DMS53 (cell line): ENCODE measurements at places on chromosomes 16 and 17.
A peak's percentile ranks its signal among the peaks of the same experiment; 100 is the strongest.

DNA sequence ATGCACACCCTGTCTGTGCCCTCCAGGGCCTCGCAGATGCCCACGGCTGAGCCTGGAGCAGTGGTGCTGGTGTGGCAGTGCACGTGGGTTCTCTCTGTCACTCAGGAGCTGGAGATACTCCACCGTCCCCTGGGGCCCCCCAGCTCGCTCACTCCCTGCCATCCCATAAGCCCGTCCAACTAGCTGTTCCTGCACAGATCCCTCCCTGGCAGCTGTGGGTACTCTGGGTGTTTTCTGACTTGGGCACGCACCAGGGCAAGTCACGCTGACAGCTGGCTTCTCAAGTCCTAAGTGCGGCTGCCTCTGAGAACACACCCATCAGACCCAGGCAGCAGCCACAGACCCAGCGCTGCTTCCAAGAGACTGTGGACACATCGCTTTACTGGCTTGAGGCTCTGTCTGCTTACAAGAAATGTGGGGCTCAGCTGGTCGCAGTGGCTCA is 25.4 kb upstream of the ITGB4 start:
- no peak for DNase-seq

DNA sequence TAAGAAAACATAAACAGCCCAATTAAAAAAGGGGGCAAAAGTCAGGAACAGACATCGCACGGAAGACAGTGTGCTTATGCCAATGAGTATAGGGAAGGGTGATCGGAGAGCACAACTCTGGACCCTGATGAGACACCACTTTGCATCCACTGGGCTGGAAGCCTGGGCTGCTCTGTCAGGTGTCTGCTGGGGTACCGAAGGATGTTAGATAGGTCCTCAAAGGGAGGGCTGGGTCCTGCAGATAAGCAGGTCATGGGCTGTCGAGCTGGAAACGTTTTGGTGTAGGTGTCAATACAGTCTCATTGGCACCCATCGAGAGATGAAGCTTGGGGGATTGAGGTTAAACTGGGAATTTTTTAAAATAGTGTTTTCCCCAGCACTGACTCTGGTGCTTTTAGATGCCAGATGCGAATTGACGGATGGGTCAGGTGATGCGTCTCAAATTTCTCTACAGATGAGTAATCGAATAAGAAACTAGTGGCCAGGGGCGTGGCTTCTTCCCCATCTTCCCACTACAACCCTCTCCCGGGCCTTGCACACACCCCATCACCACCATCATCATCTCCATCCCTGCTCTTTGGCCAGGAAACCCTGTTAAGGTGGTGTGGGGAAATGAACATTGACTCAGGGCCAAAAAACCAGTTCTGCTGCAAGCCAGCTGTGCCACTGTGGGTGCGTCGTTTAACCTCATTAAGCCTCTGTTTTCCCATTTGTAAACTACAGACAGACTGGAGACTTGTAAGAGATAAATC is 47.8 kb upstream of the IRF8 start:
- no peak for DNase-seq

- DNase-seq = peak; percentile 41
Observed at GRCh38 chr17:35898283-35899070, 18.3 kb upstream of the CCL5 start.

GRCh38 chr16:86016201-86016965 is 117.4 kb downstream of the IRF8 start:
- peak; percentile 57 for DNase-seq

GRCh38 chr16:67311607-67312488 is 14.7 kb downstream of the KCTD19 start:
- DNase-seq = peak; percentile 89

GRCh38 chr17:57397402-57397801 is 141.1 kb downstream of the MSI2 start:
- DNase-seq = no peak
